ENCODE measurements at places on chromosomes 2 and 18.

GRCh38 chr18:48534364-48534763 lies 4.5 kb upstream of the CTIF start:
- DNase-seq, result no peak

GRCh38 chr2:112787729-112788393 lies 3.6 kb upstream of the IL1A start:
- DNase-seq, result no peak

DNA sequence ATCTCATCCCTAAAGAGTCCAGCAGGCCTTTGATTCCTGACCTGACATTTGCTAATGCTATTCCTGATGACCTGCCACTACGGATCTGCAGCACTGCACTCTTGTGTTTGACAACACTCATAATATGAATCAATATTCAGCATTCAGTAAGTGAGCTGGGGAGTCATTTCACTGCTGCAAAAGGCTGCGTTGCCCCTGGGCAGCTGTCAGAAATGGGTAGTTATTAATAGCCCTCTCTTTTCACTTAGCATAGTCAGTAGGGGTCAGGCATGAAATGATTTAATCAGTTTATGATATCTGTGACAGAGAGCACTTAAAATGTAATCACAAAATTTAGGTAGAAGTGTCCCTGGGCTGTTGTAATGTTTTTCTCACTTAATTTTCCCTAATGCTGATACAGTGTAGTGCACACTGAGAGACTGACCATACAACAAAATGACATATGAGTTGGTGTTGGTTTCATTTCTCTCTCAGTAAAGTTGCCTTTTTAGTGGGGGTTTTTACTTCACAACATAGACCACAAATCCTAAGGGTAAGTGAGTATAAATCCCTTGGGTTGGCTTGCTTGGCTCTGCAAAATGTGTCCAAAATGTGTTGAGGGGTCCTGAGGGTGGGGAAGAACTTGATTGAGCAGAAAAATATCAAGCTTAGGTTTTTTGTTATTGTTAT lies 184.8 kb downstream of the CAMKMT start:
- no peak for DNase-seq

GRCh38 chr2:156099382-156099781 lies 233.1 kb downstream of the NR4A2 start:
- no peak for DNase-seq

DNA sequence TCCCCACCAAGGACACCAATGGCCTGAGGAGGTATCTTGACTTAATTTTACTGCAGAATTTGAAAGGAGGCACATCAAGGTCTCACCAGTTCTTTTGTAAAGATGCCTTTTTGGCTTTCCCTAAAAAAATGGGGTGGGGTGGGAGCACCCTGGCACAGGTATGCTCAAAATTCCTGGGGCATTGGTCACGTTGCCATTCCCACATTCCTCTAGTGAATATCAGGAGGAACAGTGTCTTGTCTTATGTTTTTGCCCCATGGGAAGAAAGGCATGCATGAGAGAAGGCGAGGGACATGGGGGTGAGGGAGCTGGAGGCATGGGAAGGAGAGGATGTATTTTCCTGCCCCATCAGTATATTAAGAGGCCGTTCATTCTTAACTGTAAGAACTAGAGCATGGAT lies 275.3 kb downstream of the CMPK2 start:
- DNase-seq, result no peak

GRCh38 chr2:227344231-227344630 lies 19.2 kb downstream of the MFF start:
- no peak for DNase-seq

- no peak for DNase-seq
Measured at GRCh38 chr2:16718576-16719484, 53.2 kb upstream of the CYRIA start.

Data from GM18507 (cell line).